Peyer's patch (tissue), 4 donors: ENCODE measurements at places on chromosomes 16 and 17.

GRCh38 chr17:68790492-68790891 lies 164.7 kb downstream of the ABCA8 start:
- DNase-seq: no peak

- peak; percentile 90 for DNase-seq
Measured at GRCh38 chr16:1771188-1771863, at the start of gene NME3. TSS of gene NME3 (minus strand) at chr16:1771543. CDS start at chr16:1771534, 9 bp downstream.

DNA sequence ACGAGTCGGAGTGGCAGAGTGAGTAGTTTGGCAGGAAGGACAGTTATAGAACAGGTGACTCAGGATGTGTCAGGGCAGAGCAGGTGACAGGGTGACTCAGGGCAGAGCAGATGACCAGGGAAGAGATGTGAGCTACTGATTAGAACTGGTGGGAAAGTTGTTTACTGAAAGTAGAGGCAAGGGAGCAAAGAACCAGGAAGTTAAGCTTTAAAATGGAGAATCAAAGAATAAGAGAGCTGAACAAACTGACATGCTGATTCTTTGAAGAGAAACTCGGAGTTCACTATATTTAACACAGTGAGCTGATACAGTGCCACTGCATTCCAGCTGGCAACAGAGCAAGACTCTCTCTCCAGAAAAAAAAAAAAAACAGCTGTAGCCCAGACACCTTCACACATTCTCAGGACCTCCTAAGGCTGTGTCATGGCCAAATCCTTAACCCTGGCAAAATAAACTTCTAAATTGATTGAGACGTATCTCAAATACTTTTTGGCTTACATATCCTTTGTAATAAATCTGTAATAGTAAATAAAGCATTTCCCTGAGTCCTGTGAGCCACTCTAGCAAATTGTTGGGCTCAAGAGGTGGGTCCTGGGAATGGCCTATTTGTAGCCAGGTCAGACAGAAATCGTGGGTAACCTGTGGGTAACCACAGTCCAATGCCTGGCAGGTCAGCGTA lies 12.3 kb upstream of the UBE2I start:
- DNase-seq: peak; percentile 70

DNA sequence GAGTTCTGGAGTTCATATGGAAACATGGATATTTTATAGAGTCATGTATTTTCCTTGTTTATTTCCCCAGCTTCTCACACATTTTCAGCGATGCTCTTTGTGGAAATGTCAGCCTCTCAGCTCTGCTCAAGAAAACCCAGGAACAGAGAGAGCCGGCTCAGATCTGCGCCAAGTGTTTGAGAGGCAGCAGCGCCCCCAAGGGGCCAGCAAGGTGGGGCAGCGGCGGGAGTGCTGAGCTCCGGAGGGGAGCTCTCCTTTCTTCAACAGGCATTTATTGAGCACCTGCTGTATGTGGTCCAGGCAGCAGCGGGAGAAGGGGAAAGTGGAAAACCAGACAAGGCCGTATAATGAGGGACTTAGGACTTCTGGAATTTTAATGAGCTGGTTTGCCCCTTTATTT lies 421.1 kb upstream of the C16orf82 start:
- DNase-seq: no peak

GRCh38 chr17:80877729-80878303 lies 113.8 kb upstream of the CHMP6 start:
- peak; percentile 42 for DNase-seq

DNA sequence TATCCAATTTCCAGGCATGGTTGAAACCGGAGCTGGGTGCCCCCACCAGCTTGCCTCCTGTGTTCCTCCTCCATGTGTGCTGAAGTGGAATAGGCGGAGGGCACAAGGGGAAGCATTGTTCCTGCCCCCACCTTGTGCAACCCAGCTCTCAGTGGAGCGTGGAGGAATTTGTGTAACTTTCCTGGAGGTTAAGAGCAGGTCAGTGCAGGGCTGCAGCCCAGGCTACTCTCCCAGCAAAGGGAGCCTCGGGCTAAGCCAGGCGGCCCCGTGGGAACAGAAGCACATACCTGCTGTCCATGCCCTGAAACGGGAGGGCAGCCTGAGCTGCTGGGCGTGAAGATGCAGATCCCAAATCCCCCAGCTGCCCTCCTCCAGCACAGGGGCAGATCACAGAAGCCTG lies 158.8 kb upstream of the LHX1 start:
- DNase-seq: no peak

DNA sequence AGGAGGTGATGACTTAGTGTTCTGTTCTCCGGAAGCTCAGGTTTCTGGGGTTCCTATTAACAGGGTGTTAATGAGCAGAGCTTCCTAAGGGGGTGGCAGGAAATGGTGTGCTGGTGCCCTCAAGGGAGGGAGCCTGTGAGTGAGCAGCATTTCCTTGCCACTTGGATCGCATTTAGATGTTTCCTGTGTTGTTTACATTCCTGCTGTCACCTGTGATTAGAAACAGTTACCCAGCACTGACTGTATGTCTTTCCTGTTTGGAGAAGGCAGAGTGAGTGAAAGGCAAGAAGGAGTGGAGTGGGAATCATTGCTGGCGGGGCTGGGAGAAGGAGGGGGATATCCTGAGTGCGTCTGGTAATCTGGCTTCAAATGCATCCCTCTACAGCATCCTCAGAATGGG lies 214.6 kb downstream of the CCDC182 start:
- no peak for DNase-seq

- no peak for DNase-seq
Measured at GRCh38 chr17:43881758-43882505, 25.4 kb downstream of the MPP2 start.

DNA sequence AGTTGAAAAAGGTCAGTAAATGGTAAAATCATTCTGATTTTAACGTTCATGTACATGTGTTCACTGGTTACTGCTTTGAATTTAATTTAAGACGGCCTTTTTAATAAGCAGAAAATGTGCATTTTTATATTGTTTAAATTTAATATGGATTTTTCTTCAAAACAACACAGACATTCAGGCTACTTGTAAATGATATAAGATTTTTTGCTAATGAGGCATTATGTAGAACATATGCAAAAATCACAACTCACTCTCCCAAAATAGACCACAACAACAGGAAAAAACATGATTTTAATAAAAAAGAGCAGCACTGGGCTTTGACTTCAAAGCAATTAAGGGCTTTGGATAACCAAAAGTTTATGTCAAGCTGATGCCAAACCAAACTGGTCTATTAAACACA lies 22.3 kb downstream of the RPGRIP1L start:
- no peak for DNase-seq

- DNase-seq: no peak
Measured at GRCh38 chr17:29838961-29839360, 91.1 kb downstream of the SSH2 start.

DNA sequence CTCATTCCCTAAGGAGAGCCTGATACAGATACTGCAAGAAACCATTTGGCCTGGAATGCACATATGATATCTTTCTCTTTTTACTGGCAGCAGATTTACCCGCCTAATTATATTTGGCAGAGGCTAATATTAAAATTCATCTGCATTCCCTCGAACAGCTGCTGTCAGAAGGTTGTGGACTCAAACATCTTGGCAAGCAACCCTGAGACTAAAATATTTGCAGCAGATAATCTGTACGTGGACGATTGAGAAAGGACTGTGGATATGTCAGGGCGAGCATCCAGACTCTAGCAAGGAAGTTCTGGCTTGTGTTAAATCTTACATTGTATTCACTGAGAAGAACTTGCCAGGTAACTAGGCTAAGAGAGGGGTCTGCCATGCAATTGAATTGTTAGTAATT lies 65.2 kb downstream of the SNX20 start:
- DNase-seq: no peak

GRCh38 chr16:68236137-68236825 lies 354 bp upstream of the ESRP2 start:
- peak; percentile 47 for DNase-seq

GRCh38 chr17:76873856-76874255 lies 5.7 kb downstream of the MGAT5B start:
- DNase-seq: no peak

DNA sequence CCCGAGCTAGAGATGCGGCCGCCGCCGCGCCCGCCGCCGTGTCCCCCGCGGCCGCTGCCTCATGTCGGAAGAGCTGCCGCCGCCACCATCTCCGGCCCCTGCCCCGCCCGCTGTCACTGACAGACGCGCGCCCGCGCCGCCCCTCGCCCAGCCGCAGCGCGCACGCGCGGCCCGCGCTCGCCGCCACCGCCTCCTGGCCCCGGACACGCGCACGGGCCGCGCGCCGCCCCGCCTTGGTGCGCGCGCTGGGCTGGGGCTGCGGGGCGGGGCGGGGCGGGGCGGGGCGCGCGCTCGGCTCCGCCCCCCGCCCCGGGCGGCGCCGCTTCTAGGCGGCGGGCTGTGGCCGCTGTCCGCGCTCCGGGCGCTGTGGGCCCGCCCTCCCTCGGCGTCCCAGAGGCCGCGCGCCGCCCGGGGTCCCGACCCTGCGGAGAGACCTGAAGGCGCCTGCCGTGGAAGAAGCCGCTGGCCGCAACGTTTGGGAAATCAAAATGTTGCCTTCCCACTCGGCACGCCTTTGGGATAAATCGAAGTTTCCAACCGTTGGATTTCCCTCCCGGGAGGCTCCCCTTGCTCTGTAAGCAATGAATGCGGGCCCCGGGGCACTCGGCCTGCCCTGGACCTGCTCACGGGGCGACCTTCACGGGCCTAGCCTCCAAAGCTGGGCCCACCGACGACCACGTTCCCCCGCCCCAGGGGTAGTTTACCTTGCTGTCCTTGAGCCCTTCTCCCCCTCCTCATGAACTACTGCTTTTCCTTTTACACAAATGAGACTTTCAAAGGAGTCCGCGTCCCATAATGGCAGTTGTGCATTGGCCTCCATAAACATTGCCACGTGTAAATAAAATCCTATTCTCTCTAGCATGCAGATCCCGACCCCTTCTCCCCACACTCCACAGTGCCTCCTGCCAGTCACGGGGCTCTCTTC lies at the start of gene ADCY9:
ADCY9 (minus strand) TSS at position 118 of the 925 bp plus-strand sequence. CDS start 1,000 bp downstream, outside the sequence.
- peak; percentile 89 for DNase-seq

GRCh38 chr16:50114357-50115129 lies 38.6 kb upstream of the TENT4B start:
- peak; percentile 24 for DNase-seq

- peak; percentile 59 for DNase-seq
Measured at GRCh38 chr16:74999609-75000480, 1.0 kb downstream of the ZNRF1 start.

- no peak for DNase-seq
Measured at GRCh38 chr16:57901480-57902069, 69.4 kb downstream of the CNGB1 start.

- DNase-seq: no peak
Measured at GRCh38 chr17:74798239-74798707, 22.1 kb upstream of the NAT9 start.

- DNase-seq: no peak
Measured at GRCh38 chr17:2935632-2936031, 127.8 kb downstream of the OR1D5 start.

DNA sequence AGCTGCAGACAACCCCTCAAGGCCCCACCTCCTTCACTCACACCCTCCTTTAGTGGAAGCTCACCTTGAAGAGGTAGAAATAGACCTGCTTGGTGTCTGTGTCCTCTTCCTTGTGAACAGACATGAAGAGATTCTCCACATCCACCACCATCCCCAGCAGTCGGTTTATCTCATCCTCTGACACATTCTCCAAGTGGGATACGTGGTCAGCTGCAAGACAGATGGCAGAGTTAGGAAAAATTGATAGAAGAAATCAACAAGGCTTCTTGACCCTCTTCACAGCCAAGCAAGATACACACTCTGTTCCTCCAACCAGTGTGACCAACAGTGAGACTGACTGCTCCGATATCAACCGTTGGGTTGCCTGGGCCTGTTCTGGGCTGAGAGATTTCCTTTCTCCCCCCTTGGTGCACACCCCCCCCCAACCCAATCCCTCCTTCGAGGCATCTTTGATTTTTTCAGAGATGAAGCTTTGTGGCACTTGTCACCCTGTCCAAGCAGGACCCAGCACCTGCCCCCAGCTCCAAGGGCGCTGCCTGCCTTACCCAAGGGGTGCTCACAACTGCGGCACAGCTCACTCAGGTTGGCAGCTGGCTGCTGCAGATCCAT lies 902 bp downstream of the KAT2A start:
- no peak for DNase-seq

- no peak for DNase-seq
Measured at GRCh38 chr17:63842173-63842539, 329 bp downstream of the SMARCD2 start.

- DNase-seq: peak; percentile 67
Measured at GRCh38 chr17:46984892-46985291, 5.8 kb upstream of the RPRML start.

- no peak for DNase-seq
Measured at GRCh38 chr16:84340325-84341040, 27.9 kb upstream of the ATP2C2 start.

DNA sequence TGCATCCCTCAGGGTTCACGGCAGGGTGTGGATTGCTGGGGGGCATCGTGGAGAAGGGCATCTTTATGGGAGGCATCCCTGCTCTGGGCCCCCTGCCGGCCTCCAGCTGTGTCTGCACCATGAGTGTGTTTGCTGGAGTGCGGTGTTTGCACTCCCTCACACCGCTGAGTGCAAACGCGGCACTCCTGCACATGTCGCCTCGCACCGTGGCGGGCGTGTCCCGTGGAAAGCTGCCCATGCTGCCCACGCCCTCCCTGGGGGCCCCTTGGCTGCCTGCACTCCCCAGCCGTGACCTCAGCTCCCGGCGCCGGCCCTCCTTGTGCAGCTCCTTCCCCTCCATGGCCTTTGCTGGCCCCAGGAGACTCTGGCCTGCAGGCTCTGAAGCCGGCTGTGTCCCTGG lies 74.6 kb upstream of the ZNF750 start:
- no peak for DNase-seq

- no peak for DNase-seq
Measured at GRCh38 chr16:62088731-62089410, 52.6 kb upstream of the CDH8 start.

GRCh38 chr16:86882586-86883280 lies 304.4 kb downstream of the FOXL1 start:
- no peak for DNase-seq

DNA sequence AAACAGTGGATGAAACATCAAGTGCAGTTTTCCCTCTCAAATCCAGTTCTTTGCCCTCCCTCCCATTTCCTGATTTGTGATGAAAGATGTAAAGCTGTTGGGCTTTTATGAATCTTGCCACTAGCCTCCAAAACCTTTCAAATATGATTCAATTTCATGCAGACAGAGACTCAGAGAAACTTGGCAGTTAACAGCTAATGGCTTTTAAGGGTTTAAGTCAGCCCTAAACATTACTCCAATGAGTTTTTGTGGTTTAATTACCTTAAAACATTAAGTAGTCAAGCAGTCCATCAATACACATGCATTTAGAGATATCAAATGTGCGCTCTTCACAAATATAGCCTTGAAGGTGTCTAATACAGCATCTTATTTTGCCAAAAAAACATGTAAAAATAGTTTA lies 1594.0 kb upstream of the GOT2 start:
- no peak for DNase-seq

- no peak for DNase-seq
Measured at GRCh38 chr17:31393749-31394146, 2.3 kb downstream of the RAB11FIP4 start.

- no peak for DNase-seq
Measured at GRCh38 chr17:42681976-42682721, at the start of gene CNTNAP1. TSS of gene CNTNAP1 (plus strand) at chr17:42682531. CDS start at chr17:42682830, 299 bp downstream.

- DNase-seq: no peak
Measured at GRCh38 chr17:6797718-6798351, 21.8 kb downstream of the FBXO39 start.
